CD8-positive, alpha-beta T cell (primary cell): ENCODE measurements at places on chromosomes 6 and 20.

GRCh38 chr6:75893058-75893775 is 144.2 kb downstream of the MYO6 start:
- no peak for DNase-seq

- no peak for DNase-seq
Measured at GRCh38 chr6:32989368-32989767, 20.0 kb downstream of the HLA-DOA start.

GRCh38 chr6:44226368-44227147 is 3.2 kb downstream of the SLC29A1 start:
- DNase-seq, result no peak

- peak; percentile 87 for DNase-seq
Measured at GRCh38 chr6:44223319-44224028, at the start of gene SLC29A1. Gene SLC29A1, plus strand, starts transcription at chr6:44223595. Its CDS starts 3,719 bp downstream, at chr6:44227314.

- DNase-seq, result no peak
Measured at GRCh38 chr6:127129251-127129650, 10.8 kb downstream of the RSPO3 start.

DNA sequence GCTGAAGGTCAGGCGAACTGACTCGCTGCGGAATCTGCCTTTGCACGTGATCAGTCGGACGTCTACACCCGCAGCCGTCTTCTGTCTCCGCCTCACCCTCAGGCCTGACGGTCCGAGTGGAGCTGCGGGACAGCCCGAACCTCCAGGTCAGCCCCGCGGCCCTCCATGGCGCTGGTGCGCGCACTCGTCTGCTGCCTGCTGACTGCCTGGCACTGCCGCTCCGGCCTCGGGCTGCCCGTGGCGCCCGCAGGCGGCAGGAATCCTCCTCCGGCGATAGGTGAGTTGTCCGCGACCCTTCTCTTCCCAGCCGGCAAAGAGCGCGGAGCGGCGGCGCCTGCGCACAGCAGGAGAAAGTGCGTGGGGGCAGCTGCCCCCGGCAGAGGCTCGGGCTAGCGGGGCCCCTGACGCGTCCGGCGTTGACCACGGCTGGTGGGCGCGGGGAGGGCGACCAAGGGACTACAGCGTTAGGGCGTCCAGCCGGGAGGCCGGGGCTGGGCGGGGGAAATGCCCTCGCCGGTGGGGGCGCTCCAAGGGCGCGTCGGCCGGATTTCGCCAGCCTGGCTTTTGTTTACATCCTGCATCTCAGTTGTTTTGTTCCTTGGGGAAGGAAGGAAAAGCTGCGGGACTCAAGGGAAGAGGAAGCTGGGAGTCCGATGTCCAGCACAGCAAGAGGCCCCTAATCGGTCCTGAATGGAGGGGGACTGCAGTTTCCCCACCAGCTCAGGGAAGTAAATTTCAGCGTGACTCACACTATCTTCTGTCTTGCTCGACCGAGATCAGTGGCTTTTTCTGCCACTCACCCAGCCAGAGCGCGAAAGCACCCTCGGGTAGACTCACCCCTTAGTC is at the start of gene SMPDL3A:
Gene SMPDL3A, plus strand, starts transcription at position 77 of the 846 bp plus-strand sequence. Its CDS starts 89 bp downstream, at position 166.
- no peak for DNase-seq

DNA sequence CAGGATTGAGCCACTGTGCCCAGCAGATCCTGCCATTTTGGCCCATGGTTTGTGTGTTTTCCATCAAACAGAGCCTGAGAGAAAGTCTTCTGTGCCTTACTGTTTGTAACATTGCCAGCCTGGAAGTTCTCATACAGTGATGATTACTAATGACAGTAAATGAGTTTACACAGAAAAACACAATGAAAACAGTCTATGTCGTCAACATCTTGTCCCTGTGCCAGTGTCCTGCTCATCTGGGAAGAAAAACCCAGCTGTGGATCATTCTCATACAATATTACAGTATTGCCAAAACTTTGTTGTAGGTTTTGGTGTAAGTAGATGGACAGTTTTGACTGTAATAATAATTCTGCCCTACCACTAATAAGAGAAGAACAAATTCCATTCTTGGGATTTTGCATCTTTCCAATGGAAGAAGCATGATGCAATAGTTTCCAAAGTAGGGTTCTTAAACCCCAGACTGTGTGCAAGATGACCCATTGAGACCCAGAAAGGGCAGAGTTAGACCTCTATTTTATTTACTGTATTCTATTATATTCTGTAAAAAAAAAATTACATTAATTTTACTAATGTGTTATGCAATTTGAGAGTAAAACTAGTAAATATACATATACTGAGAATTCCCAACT is 135.0 kb upstream of the JARID2 start:
- no peak for DNase-seq

DNA sequence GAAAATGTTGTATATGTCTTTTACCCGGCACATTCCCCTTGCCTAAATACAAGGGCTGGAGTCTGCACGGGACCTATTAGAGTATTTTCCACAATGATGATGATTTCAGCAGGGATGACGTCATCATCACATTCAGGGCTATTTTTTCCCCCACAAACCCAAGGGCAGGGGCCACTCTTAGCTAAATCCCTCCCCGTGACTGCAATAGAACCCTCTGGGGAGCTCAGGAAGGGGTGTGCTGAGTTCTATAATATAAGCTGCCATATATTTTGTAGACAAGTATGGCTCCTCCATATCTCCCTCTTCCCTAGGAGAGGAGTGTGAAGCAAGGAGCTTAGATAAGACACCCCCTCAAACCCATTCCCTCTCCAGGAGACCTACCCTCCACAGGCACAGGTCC is 11.3 kb upstream of the MAPRE1 start:
- no peak for DNase-seq

GRCh38 chr20:5918856-5919625 is 31.3 kb downstream of the TRMT6 start:
- DNase-seq, result peak; percentile 3

DNA sequence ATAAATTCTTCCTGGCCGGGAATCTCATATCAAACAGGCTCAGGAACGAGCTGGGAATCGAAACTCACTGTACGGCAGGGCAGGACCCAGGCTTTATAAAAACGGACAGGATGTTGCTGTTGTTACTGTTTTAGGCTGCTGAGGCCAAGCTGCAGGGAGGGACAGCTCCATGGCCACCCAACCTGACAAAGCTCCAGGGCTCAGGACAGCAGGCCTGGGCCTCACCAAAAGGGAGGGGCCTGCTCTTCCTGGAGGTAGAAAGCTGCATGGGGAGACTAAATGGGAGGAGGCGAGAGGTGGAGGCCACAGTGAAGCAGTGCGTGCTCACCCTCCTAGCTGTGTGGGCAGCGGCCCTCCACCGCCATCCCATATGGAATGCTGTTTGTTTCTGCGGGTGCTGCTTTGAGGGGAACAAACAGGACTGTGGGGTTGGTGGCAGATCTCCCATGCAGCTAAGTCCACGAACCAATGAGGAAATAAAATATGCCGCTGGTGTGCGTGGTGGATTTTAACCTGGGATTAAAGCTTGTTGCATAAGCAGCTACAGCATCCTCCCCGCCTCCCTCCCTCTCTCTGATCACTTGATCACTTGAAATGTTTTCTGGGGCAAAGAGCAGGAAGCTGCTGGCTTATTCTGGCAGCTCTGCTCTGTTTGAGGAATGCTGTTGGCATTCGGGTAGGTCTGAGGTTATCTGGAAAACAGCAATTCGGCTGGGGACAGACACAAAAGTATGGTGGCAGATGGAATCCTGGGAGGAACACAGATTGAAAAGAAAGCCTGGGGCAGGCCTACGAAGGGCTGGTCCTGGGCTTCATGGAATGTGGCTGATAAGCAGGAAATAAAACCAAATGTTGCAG is 2.4 kb upstream of the ZMYND8 start:
- no peak for DNase-seq

- no peak for DNase-seq
Measured at GRCh38 chr20:41344477-41344876, 3.9 kb downstream of the LPIN3 start.

DNA sequence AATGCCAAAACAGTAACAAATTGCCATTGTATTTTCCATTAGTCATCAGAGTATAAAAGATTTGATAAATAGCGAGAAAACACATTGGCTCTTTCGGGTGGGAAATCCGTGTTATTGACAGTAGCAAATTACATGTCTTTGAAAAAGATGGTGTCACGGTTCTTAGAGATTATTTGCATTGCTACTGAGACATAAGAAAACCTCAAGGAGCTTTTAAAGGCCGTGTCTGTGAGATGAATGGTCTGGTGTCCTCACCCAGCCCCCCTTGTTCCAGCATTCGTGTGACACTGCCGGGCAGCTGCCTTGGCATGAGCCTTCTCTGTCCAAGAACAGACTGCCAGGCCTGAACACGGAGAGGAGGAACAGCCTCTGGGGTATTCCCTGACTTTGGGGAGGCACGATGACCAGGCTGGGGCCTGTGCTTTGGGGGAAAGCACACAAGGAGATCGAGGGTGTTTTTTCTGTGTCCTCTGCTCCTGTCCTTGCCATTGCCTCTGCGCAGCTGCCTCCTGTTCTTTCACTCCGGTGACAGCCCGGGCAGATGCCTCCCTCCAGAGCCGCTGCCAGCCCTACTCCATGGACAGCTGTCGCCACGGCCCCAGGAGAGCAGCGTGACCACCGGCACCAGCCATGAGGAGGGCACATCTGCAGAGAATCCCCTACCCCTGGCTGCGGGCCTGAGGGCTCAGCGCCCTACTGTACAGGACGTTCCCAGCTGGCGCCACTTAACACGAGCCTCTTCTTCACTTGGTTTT is 167.7 kb upstream of the CDYL start:
- no peak for DNase-seq

GRCh38 chr6:64217721-64218620 is 582.4 kb downstream of the PHF3 start:
- no peak for DNase-seq
